ENCODE measurements at places on chromosomes 12 and 14. TPM values are rescaled to one million over a fixed set of nuclear protein-coding genes. Genes with fewer than 3 reads are reported as not detected.

VRTN gene
- total RNA-seq, result 143 TPM

PMCH gene
- total RNA-seq, result not detected

SCNN1A gene
- 134 TPM for total RNA-seq

MYF5 gene
- not detected for total RNA-seq

MIP gene
- total RNA-seq, result not detected

STON2 gene
- total RNA-seq, result 71.0 TPM

FLVCR2 gene
- total RNA-seq, result 3.3 TPM

MLEC gene
- total RNA-seq, result 217 TPM

RTN1 gene
- 4.3 TPM for total RNA-seq

SLC6A12 gene
- total RNA-seq, result 0.56 TPM

SPTB gene
- total RNA-seq, result 1.9 TPM

TMEM260 gene
- total RNA-seq, result 22.9 TPM

GARIN6 gene
- total RNA-seq, result not detected

TEX52 gene
- total RNA-seq, result not detected

TAS2R31 gene
- 6.1 TPM for total RNA-seq

NAV3 gene
- total RNA-seq, result 12.0 TPM

TMBIM4 gene
- 56.7 TPM for total RNA-seq

MYL2 gene
- not detected for total RNA-seq

KLRK1 gene
- not detected for total RNA-seq

ZBTB42 gene
- total RNA-seq, result 7.5 TPM

WIF1 gene
- 3.1 TPM for total RNA-seq

SLC17A8 gene
- not detected for total RNA-seq

PAX9 gene
- not detected for total RNA-seq

WASHC3 gene
- total RNA-seq, result 6.6 TPM

HRK gene
- total RNA-seq, result 1.0 TPM

OR8S1 gene
- total RNA-seq, result not detected

ESR2 gene
- total RNA-seq, result 0.08 TPM

TESPA1 gene
- not detected for total RNA-seq

CCDC196 gene
- total RNA-seq, result not detected

PTCSC3 gene
- total RNA-seq, result not detected

SELPLG gene
- 0.56 TPM for total RNA-seq

CCDC175 gene
- total RNA-seq, result not detected

MAX gene
- total RNA-seq, result 25.0 TPM

GLS2 gene
- 24.5 TPM for total RNA-seq

Data from GM23338 (cell line).